Hepatic stellate cell (primary cell): ENCODE measurements at places on chromosomes 5 and 9.
A peak's percentile ranks its signal among the peaks of the same experiment; 100 is the strongest.

GRCh38 chr5:167304834-167305469, 986.5 kb upstream of the WWC1 start:
- no peak for DNase-seq

DNA sequence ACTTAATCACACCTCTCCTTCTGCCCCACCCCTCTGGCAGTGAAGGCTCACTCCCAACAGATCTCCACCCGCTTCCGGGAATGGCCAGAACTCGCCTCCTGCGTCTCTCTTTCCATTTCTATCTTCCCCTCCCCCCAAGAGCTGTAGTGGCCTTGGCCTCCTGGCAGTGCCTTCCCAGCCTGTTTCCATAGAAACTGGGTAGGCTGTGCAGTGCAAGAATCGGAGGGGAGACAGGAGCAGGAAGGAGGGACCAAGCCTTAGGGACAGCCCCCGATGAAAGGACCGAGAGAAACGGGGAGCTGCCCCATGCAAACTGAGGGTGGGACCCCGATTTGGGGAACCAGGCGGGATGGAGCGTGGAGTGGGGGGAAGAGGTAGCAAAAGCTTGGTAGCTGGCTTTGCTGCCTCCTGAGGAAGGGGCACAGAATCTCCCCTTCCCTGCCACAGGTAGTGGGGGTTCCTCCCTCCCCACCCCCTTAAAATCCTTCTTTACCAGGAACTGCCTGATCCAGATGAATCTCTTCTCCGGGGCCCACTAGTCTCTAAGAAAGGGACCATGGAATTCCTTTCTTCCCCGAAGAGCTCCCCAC, 4.5 kb upstream of the PCDH1 start:
- no peak for DNase-seq

DNA sequence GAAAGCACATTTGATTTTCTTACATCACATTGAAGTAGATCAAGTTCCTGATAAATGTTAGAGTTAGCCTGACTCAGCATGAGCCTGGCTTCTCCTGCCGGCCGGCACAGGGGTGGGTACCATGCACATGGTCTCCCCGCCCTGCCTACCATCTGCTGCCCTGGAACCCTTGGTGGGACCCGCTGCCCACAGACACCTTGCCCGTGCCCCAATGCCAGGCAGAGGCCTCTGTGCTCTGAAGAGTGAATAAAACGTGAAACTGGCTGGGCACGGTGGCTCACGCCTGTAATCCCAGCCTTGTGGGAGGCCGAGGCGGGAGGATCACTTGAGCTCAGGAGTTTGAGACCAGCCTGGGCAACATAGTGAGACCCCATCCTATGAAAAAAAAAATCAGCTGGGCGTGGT, 17.3 kb downstream of the EXD3 start:
- no peak for DNase-seq

DNA sequence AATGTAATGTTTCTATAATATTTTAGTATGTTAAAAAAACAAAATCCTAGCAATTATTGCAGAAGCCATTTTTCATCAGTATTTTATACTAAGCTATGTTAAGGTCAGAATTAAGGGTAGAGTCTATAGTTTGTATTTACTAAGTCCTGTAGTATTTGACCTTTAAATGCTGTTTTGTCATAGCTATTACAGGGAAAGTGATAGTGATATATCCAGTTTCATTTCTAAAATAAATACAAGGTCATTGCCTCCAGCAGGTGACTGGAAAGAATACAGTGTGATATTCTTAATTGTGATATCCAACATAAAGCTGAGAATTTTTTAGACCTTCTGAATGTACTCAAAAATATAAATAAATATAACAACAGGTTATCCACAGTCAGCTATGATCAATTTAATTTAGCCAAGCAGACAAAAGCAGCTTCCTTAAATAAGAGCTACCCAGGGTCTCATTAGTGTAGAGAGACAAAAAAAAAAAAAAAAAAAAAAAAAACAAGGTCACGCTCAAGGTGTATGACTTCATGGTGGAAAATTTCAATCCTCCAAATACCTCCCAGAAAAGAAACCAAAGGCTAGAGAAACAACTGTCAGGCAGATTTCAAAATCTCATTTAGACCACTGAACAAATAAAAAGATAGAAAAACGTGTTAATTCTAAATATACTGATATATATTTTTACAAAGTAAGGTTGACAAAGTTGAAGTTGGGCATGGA, 278.7 kb downstream of the HCN1 start:
- DNase-seq = no peak

DNA sequence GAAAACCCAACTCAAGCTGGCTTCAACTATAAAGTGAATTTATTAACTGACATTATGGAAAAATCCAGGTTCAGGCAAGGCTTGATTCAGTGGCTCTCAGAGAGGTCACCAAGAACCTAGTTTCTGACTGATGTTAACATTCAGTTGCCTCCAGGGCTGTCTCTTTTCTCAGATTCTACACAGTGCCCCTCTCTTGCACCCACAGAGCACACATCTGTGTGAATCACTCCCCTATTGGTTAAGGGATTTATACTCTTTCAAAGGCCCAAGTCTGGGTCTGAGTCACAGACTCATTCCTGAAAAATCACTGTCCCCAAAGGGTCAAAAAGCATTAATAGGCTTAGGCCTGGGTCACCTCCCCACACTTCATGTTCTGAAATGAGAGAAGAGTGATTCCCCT, 6.2 kb upstream of the HAVCR2 start:
- DNase-seq = no peak

DNA sequence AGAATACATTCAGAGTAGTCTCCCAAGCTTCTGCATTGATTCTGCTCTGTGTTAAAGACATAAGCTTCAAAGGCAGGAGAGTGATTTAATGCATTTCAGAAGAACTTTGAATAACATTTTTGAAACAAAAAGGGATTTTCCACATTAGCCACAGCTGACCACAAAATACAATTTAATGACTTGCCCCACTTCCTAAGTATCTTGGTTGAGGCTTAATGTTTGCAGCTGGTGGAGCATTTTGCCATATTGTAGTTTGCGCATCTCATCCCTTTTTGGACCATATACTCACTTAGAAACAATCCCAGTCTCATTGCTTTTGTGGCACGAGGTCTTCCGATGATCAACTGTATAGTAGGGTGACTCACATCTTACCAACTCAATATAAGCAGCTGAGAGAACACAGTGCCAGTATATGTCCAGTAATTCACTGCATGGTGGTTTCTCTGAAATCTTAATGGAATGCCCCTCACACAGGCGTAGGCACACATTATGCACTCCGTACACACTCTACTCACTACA, 455.8 kb upstream of the PTGER4 start:
- DNase-seq = peak; percentile 11

GRCh38 chr5:72511774-72512592, 4.8 kb upstream of the ZNF366 start:
- DNase-seq = no peak

DNA sequence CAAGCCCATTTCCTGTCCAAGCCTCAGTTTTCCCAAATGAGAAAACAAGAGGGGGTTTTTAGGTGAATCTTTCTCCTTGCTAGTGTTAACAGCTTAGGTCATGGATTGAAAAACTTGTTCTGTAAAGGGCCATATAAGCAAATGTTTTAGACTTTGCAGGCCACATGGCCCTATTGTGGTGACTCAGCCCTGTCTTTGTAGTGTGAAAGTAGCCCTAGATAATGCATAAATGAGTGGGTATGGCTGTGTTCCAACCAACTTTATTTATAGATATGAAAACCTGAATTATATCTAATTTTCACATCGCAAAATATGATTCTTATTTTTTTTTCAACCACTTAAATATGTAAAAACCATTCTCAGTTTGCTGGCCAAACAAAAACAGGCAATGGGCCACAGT, 6.9 kb upstream of the BARX1 start:
- DNase-seq = no peak
